Transverse colon (tissue), 4 donors: ENCODE measurements at places on chromosomes 7 and 10. TPM values are rescaled to one million over a fixed set of nuclear protein-coding genes. Genes with fewer than 3 reads are reported as not detected.

TMEM270 gene
- not detected for total RNA-seq

GRCh38 chr7:70756789-70757188, 375.2 kb upstream of the GALNT17 start:
- peaks cover 11% of the 10 kb centered on the region for H3K4me1 ChIP-seq
- DNase-seq, result no peak
- H3K27me3 ChIP-seq, result no peaks in the 10 kb centered on the region
- H3K4me3 ChIP-seq, result no peak overlapping the region

- H3K4me3 ChIP-seq, result no peak overlapping the region
- no peak for DNase-seq
- H3K27ac ChIP-seq, result no peak overlapping the region
- no peaks in the 10 kb centered on the region for H3K4me1 ChIP-seq
- H3K36me3 ChIP-seq, result no peaks in the 10 kb centered on the region
Measured at GRCh38 chr7:141306081-141306480, 232.2 kb downstream of the TMEM178B start.

GRCh38 chr10:1274701-1275544, 218.7 kb downstream of the WDR37 start:
- no peaks in the 10 kb centered on the region for H3K36me3 ChIP-seq
- no peaks in the 10 kb centered on the region for H3K4me1 ChIP-seq
- H3K27me3 ChIP-seq, result no peaks in the 10 kb centered on the region
- no peak overlapping the region for H3K27ac ChIP-seq

GRCh38 chr10:1715821-1716220, 21.5 kb downstream of the ADARB2 start:
- H3K4me1 ChIP-seq, result no peaks in the 10 kb centered on the region
- no peaks in the 10 kb centered on the region for H3K36me3 ChIP-seq
- H3K27me3 ChIP-seq, result no peaks in the 10 kb centered on the region
- no peak overlapping the region for H3K27ac ChIP-seq
- peak; percentile 11 for DNase-seq
- H3K4me3 ChIP-seq, result no peak overlapping the region

DNA sequence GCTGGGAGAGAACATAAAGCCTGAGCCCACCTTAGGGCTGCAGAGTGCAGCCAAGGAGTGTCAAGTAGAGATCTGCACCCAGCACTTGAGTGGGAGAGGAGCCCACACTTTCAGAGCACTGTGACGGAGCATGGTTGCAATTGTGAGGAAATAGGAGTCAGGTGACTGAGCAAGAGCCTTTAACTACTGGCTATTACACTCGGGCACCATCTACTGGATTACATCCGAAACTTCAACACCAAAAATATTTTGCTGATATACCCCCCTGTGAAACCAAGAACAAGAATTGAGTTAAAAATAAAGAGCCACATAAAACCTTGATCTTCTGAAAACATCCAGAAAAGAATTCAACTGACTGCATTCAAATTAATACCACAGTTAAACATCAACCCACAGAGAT, 657.9 kb downstream of the NXPH1 start:
- H3K36me3 ChIP-seq, result no peaks in the 10 kb centered on the region
- no peak for DNase-seq
- no peaks in the 10 kb centered on the region for H3K4me1 ChIP-seq
- H3K27me3 ChIP-seq, result no peaks in the 10 kb centered on the region
